B cell (primary cell): ENCODE measurements at places on chromosomes 3 and 15.

- DNase-seq, result peak; percentile 4
Observed at GRCh38 chr15:77901921-77902750, 175.4 kb downstream of the TBC1D2B start.

- DNase-seq, result no peak
Observed at GRCh38 chr3:42349765-42350594, 60.4 kb downstream of the LYZL4 start.

DNA sequence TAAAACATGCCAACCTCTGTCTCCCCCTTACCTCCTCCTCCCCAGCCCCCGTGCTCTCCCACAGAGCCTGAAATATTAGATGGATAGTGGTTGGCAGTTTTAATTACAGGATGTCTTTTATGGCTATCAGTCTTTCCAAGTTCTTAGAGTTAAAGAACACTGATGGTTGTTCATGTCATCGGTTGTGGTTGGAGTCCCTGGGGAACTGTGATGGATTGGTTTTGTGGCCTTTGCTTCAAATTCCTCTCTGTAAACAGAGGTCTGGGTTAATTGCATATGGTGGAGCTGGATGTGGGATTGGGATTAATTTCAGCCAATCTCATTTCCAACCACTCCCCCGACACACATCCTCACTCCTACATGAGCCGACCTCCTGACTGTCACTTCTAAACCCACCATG, 164.5 kb upstream of the PROK2 start:
- no peak for DNase-seq

DNA sequence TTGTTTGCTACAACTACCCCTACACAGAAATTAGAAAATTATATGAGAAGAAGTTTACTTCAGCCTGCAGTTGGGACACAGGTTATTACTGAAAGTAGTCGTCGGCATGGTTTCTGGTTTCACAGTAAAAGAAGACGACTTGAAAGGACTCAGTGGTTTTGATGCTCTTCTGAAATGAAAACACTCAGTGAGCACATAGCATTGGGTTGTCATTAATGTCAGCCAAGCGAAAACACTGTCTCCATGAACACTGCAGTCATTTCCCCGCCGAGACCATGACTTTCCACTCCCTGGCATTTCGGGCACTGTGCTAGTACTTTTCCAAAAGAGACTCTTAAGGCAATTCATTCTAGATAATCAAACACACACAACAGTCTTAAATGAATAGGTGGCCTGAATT, 69.2 kb upstream of the ICE2 start:
- DNase-seq, result no peak

GRCh38 chr3:189458528-189458927, 172.7 kb upstream of the TP63 start:
- no peak for DNase-seq

GRCh38 chr3:144770281-144770680, 798.7 kb downstream of the DIPK2A start:
- no peak for DNase-seq

DNA sequence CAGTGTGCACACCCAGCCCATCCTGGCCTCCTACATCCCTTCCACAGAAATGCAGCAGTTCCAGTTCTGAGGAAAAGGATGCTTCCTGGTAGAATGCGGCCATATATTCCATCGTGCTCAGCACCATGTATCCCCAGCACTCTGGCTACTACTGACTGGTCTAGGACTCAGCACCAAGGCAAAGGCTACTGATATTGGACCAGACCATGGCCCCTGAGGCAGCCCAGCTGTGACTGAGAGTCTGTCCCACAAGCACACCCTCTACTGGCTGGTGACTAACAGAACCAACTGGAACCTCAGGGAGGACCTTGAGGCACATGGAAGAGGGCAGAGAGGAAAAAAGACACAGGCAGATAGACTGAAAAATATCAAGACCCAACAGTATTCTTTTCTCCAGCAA, 30.0 kb downstream of the TARS3 start:
- DNase-seq, result no peak

- no peak for DNase-seq
Observed at GRCh38 chr3:105629718-105630117, 239.1 kb downstream of the CBLB start.

GRCh38 chr3:58569287-58570001, 7.7 kb downstream of the FAM107A start:
- DNase-seq, result no peak

DNA sequence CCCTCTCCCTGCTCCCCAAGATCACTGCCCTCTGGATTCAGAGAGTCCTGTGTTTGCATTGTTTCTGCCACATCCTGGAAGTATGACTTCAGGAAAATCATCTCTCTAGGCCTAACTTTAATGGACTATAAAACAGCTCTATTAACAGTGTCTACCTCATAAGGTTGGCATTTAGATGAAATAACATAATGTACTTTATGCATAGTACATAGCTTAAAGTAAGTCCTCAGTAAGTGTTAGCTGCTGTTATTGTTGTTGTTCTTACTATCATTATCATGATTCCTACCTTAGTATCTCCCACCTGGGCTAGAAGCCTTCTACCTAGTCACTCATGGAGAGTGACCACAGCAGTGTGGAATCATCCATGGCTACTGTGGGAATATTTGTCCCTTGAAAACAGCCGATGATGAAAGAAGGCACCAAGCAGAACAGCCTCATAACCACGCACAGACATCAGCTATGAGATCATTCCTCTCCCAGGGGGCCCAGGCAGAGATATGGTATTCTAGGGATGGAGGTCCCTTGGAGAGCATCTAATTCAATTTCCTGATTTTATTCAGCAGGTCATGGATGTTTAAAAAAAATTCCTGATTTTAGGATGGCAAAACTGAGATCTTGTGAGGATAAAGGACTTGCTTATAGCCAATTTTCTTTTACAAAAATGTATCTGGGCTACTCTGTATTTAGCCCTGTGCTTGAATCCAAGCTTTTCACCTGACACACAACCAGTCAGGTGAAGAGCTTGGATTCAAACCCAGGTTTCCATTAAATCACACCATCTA, 1.9 kb downstream of the FSD2 start:
- DNase-seq, result no peak

DNA sequence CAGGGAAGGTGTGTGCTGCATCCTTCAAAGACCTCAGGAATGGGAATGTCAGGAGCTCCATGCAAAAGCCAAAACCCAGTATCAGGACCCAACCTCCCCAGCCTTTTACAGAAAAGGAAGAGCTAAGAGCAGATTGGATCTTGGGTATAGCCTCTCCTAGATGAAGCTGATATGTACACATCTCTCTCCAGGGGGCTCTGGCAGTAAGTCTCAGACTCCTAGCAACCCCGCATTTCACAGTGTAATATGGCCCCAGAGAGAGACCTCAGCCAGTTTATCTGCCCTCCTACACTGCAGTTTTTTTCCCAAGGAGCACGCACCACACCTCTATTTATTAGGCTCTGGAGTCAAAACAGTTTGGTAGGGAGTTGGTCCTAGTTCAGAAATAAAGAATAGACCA, 88.2 kb downstream of the RBPMS2 start:
- DNase-seq, result no peak

GRCh38 chr3:183777016-183777618, 48.3 kb downstream of the MAP6D1 start:
- no peak for DNase-seq

DNA sequence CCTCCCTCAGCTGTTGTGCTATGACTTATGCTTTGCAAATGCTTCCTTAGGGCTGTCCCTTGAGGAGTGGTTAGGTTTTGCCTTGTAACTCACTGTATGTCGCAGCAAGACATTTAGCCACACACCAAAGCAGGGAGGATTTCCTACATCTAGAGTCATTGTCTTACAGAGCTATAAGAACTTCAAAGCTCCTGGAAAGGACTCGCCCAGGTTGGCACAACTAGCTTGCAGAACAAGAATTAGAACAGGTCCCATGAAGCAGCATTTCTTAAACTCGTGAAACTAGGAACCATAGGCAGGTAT, 19.4 kb upstream of the ACAP2 start:
- no peak for DNase-seq

DNA sequence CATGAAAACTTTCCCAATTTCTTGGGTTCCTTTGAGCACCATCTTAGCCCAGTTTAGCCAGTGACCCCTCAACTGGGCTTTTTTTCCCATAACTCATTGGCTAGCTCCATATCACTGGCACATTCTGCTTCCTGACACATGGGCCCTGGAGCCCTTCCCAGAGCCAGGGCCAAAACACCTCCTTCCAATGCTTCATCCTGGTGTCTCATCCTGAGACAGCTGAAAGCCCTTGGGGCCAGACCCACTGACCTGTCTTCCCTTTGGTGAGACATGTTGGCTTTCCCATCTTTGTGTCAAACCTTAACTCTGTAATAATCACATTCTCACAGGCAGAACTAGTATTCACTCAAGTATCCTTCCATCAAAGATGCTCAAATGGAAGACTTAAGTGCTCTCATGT, 82.6 kb upstream of the SMAD3 start:
- no peak for DNase-seq

- DNase-seq, result peak; percentile 72
Observed at GRCh38 chr3:133466531-133467386, 66.9 kb downstream of the BFSP2 start.
